ENCODE measurements at places on chromosomes 4 and X. TPM values are rescaled to one million over a fixed set of nuclear protein-coding genes. Genes with fewer than 3 reads are reported as not detected.

TMEM156 gene
- 18.4 TPM for total RNA-seq

DNA sequence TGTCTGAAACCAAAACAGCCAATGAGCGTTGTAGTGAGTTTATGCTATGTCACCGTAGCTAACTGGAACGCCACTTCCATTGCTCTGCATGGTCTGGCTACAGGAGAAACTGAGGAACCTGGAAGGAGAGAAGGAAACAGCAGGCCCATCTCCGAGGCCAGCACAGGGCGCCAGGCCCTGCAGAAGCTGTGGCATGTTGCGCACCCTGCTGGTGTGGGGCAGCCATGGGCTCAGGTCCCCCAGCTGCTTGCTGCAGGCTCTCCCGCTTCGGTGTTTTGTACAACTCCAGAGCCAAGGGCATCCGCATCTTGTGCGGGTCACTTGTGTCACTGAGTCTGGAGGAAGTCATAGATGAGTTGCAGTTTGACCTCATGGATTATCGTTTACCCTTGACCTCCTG lies 89.2 kb downstream of the AFAP1 start:
- H3K27ac ChIP-seq, result no peak overlapping the region
- peaks cover 49% of the 10 kb centered on the region for H3K4me1 ChIP-seq
- H3K4me3 ChIP-seq, result no peak overlapping the region

DNA sequence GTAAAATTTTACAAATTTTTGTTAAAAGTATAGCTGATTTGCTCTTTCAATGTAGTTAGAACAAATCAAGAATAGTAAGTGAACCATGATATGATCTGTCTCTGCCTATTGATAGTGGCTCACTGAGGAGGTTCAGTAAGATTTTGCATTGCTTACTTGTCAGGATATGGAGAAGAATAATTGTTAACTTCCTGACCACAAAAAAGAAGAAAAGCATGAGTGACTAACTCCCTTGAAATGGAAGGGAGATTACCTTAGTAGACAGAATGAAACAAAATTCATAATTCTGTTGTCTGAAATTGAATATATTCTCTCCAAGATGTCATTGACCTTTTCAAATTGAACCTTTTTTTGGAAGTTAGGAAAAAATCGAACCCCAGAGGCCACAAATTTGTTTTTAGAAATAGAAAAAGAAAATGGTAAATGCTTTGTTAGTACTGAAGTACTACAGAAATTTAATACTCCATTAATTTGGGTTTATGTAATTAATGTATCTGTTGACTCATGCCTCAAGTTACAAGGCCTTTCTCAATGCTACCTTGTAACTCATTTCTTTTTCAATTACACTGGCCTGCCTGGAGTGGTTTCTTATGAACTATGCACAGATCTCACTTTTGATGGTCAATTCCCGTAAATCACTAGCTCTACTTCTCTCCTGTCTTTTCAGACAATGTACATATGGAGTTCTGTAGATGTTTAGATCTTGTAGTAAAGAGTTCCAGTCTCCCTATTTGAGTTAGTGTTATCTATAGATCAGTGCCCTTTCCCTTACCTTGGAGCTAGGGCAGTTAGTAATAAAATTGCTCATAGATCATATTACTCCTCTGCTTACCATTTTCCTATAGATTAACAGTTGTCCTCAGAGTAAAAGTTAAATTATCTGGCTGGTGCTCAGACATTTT lies 139.3 kb downstream of the TLL1 start:
- H3K27ac ChIP-seq, result no peak overlapping the region
- H3K4me3 ChIP-seq, result no peak overlapping the region
- no peaks in the 10 kb centered on the region for H3K4me1 ChIP-seq

DNA sequence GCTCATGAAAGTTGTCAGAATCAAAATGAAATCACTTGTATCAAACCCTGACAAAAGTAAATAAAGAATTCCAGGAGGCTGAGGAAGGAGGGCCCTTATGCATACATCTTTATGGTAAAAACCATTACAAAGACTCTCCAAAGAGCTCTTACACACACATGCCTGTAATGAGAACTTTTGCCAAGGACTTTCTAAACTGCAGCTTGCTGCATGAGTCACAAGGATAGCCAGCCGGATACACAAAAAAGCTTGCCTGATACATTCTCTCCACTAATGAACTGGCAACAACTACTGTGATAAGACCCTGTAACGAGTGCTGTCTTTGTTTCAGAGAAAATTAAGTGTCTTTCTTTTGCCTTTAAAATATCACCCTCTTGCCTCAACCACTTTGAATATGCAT lies 618.1 kb downstream of the PPP4R3C start:
- no peaks in the 10 kb centered on the region for H3K4me1 ChIP-seq
- no peaks in the 10 kb centered on the region for H3K36me3 ChIP-seq
- DNase-seq, result no peak
- H3K4me3 ChIP-seq, result no peak overlapping the region
- no peak overlapping the region for H3K27ac ChIP-seq
